ENCODE measurements at places on chromosomes 12 and 14.

DNA sequence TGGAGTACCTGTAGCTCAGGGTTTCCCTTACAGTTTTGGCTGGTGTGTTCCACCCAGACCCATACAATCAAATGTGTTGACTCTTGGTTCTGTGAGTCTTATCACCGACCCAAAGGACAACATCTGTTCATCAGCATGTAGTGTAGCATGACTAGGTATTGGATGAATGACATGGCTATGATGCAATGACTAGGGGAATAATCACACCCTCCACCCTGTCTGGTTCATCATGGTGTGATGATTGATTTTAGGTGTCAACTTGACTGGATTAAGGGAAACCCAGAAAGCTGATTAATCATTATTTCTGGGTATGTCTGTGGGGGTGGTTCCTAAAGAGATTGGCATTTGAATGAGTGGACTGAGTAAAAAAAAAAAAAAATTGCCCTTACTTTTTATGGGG is 311.3 kb downstream of the DPF3 start:
- no peak for DNase-seq

GRCh38 chr14:92500491-92500941 is 13.1 kb upstream of the RIN3 start:
- no peak for DNase-seq

DNA sequence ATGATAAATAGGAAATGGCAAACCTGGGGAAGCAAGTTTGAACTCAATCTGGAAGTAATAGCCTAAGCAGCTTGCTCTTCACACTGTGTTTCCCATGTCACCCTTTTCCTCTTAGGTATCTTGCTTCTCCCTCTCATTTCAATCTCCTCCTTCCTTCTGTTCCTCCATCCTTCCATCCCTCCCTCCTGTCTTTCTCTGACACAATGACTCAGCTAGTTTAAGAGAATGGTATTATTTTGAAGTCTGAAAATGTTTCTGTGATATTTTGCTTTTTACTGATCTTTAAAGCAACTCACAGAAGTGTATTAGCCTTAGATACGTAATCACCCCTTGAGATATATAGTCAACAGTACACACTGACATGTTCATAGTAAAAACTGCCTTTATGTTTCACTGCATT is 55.9 kb upstream of the FGD4 start:
- no peak for DNase-seq

DNA sequence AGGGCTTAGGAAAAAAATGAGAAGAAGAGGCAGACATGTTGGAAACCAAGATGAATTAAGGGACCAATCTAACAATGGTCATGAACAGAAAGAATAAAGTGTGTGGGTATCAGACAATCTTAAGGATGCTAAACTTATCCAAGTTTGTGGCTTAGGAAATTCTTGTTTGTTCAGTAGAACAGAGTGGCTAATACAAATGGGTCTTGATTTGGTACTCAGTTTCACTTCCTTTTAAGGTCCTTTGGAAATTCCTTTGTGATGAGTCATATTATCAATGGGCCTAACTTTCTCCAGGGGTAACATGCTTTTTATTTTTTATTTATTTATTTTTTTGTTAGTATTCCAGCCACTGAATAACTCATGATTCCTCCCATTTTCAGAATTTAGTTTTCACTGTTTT is 1154.7 kb upstream of the FLRT2 start:
- DNase-seq = peak; percentile 7

GRCh38 chr14:104220215-104221070 is 82.1 kb downstream of the KIF26A start:
- DNase-seq = no peak

- DNase-seq = peak; percentile 57
Measured at GRCh38 chr12:88549929-88550328, 30.3 kb downstream of the KITLG start.

GRCh38 chr12:100229876-100230275 is 29.3 kb downstream of the ACTR6 start:
- peak; percentile 14 for DNase-seq

- no peak for DNase-seq
Measured at GRCh38 chr12:67472539-67472938, 176.0 kb upstream of the DYRK2 start.

DNA sequence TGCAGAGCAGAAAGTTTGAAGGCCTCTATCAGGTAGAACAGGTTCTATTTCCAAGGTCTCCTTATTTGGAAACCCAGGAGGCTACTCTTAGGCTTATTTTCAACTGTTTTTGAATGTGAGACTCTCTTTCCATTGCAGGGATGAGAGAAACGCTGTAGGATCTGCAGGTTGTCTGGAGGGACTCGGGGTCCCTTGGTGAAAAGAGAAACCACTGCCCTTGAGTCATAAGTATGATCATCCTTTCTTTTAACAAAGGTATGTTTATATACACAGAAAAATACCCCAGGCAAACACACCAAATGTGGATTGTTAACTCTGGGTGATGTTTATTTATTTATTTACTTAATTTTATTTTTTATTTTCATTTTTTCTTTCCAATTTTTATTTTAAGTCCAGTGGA is 57.8 kb upstream of the MAX start:
- DNase-seq = no peak

DNA sequence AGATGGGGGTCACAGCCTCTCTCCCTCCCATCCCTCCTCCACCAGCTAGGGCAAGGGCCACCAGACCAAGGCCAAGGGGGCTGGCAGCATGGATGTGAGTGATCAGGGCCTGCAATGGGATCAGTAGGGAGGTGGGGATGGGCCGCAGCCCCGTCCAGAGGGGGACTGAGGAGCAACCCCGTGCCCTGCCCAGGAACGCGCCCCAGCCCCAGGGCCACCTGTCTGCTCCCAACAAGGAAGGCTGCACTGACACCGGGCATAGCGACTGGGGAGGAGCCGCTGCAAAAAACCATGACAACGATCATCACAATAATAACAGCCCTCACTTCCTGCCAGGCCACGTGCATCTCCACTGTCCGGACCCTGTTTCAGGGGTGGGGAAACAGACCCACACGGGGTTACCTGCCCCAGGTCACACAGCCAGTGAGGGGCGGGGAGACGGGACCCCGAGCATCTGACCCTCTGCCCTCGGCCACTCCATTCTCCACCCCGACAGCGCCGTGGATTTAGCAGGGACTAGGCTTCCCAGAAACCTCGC is 24.3 kb downstream of the NCOR2 start:
- DNase-seq = peak; percentile 81

GRCh38 chr14:24960816-24961215 is 89.1 kb downstream of the STXBP6 start:
- peak; percentile 49 for DNase-seq

- peak; percentile 6 for DNase-seq
Measured at GRCh38 chr14:61972711-61973110, 210.5 kb downstream of the SNAPC1 start.

DNA sequence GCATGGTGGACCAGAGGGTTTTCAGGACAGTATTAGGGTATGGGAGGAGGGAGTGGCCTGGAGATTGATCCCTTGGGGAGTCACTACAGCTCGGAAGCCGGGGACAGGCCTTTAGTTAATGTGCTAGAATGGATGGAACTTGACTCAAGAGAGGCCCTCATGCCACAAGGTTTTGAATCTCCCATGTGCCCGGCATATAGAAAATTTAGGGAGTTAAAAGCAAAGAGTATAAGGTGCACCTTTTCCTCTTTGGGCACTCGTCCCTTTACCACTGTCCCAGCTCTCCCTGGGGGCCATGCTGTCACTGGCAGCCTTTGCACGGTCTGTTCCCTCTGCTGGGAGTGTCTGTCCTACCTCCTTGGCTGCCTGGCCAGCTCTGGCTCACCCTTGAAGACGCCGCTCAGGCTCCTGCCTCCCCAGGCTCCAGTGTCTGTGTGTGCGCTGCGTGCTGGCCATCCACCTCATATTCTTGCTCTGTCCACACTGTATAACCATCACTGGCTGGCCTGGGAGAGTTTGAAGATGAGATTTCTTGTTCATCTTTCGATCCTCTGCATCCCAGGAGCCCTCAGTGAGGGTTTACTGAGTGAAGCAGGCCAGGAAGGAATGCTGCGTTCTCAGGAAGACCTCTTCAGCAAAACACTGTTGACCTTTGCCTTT is 161.3 kb downstream of the ZFP36L1 start:
- peak; percentile 52 for DNase-seq

- no peak for DNase-seq
Measured at GRCh38 chr14:60722107-60722356, 2.1 kb downstream of the SIX4 start.

- DNase-seq = no peak
Measured at GRCh38 chr12:48780381-48781025, 8.4 kb downstream of the ADCY6 start.

- no peak for DNase-seq
Measured at GRCh38 chr14:63908667-63909264, 56.0 kb downstream of the SYNE2 start.

DNA sequence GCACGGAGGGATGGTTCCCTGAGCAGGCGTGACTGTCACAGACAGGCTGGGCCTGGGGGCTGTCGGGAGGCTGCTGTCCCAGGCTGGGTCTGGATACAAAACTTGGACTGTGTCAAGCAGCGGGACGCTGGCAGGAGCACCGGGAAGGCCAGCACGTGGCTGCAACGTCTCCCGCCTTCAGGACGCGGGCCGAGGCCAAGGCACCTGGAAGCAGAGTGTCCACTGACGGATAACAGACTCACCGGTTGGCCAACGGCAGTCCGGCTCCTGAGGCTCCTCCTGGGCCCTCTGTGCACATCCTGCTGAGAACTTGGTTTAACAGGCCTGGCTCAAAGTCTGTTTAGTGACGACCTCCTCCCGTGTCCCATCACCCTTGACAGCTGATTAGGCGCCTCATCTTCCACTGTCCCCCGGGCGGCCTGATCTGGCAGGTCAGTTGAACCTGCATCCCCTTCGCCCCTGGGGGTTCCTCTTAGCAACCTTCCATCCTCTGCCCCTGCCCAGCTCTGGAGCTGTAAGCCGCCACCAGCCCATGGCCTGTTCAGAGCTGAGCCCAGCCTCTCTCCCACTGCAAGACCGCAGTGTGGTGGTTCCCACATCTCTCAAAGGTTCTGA is 2.5 kb downstream of the XRCC3 start:
- DNase-seq = no peak

DNA sequence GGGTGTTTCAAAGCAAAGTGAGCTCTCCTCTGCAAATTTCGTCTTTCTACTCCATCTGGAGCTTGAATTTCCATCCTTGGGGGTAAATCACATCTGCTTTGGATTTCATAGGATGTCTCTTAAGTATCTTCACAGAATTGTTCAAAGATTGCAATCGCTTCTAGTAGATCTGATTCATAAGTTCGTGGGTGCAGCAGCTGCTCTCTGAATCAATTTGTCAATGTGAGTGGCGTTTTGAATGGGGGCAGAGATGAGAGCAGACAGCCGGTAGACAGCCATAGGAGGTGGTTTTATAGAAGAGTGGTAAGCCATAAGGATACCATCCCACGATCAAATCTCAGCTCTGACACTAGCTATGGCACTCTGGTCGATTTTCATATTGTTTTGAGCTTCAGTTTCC is 146.0 kb upstream of the RPH3A start:
- DNase-seq = no peak

- no peak for DNase-seq
Measured at GRCh38 chr14:45891417-45892080, 638.5 kb upstream of the MIS18BP1 start.

DNA sequence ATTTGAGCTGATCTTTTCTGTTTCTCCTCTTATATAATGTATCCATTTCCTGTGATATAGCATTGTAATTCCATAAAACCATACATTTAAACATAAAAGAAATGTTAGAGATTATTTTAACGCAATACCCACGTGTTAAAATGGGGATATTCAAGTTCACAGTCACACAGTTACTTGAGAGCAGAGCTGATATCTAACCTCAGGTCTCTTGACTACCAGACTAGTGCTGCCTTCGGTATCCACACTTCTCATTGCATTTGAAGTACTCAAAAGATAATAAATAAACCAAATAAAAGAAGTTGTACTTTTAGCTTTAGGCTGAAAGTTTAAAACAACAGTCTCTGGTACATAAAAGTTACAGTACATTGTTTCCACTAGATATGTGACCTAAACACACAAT is 2.9 kb downstream of the CLECL1 start:
- no peak for DNase-seq

- DNase-seq = no peak
Measured at GRCh38 chr14:88130057-88130432, 125.1 kb downstream of the GPR65 start.

DNA sequence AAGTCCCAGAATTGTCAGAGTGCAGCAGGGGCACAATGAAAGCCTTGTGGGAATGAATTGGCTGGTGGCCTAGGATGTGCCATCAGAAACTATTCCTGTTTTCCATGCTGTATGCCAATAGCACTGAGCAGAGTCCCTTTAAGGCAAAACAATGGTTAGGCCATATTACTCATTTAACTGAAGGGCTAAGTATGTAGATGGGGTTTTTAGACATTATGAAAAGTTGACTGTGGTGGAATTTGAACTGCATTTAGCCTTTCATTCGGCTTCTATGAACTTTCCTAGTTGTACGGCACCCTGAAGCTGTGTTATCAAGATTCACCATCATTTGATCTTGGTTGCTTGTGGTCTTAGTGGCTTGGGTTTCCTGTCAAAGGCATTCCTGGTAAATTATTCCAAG is 24.8 kb downstream of the IL26 start:
- DNase-seq = no peak

- no peak for DNase-seq
Measured at GRCh38 chr14:80992580-80992979, 37.2 kb downstream of the TSHR start.

DNA sequence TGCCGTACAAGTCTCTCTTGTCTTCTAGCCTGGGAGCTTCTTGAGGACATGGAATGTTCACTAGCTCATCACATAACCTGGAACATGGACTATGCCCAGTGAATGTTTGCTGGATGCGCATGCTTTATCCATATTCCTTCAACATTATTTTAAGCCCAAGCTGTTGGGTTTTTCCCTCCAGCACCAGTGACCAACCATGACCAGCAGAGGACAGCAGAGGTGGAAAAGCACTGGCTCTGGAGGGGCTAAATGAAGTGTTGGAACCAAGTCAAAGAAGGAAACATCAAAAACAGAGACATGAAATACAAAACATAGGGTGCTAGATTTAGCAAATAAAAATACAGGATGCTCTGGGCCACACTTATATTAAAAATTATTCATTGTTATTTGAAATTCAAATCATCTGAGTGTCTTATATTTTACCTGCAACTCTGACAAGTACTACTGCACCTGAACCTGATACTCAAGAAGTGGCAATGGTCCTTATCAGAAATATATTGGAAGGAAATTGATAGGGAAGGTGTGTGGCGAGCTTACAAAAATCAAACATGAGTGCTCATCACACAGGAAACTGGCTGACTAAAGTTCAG is 23.1 kb upstream of the HELB start:
- peak; percentile 30 for DNase-seq

GRCh38 chr14:24680516-24680915 is 46.5 kb upstream of the GZMB start:
- DNase-seq = no peak

All from mesenchymal stem cell (in vitro differentiated cells and primary cell).